ENCODE measurements at places on chromosomes 3 and 15. TPM values are rescaled to one million over a fixed set of nuclear protein-coding genes. Genes with fewer than 3 reads are reported as not detected.
A peak's percentile ranks its signal among the peaks of the same experiment; 100 is the strongest.

GCNT3 gene
- not detected for polyA plus RNA-seq

MYLK gene
- 0.51 TPM for polyA plus RNA-seq

- no peak for DNase-seq
- no peaks in the 10 kb centered on the region for H3K4me1 ChIP-seq
- H3K27me3 ChIP-seq: no peaks in the 10 kb centered on the region
Observed at GRCh38 chr3:51817375-51817774, 38.3 kb upstream of the IQCF6 start.

- no peak for DNase-seq
- H3K36me3 ChIP-seq: no peaks in the 10 kb centered on the region
- no peaks in the 10 kb centered on the region for H3K27me3 ChIP-seq
- H3K27ac ChIP-seq: no peak overlapping the region
- H3K4me3 ChIP-seq: no peak overlapping the region
- peaks cover 78% of the 10 kb centered on the region for H3K4me1 ChIP-seq
Observed at GRCh38 chr15:31258260-31258659, 68.4 kb upstream of the KLF13 start.

- no peaks in the 10 kb centered on the region for H3K36me3 ChIP-seq
- no peaks in the 10 kb centered on the region for H3K4me1 ChIP-seq
- DNase-seq: no peak
- no peak overlapping the region for H3K4me3 ChIP-seq
- H3K27ac ChIP-seq: no peak overlapping the region
Observed at GRCh38 chr3:87398168-87398801, 121.9 kb upstream of the POU1F1 start.

GRCh38 chr3:52480768-52481715, 14.1 kb upstream of the STAB1 start:
- no peak overlapping the region for H3K27ac ChIP-seq
- H3K4me3 ChIP-seq: no peak overlapping the region
- no peaks in the 10 kb centered on the region for H3K27me3 ChIP-seq

DNA sequence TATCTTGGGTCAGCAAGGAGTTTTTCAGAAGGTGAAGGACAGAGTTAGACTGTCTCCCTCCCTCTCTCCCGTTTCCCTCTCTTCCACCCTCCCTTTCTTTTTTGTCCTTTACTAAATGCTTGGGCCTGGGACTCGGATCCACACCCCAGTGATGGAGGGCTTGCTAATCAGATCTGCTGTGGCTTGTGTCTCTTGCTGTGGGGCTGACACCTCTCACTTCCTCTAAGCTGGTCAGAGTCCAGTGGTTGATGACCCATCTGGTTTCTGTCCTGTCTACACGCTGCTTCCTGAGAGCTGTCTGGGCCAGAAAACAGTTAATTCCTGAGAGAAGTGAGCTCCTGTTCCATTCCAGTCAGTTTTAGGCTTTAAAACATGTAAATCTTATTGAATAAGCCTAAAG, 849 bp downstream of the TRAK1 start:
- H3K27me3 ChIP-seq: no peaks in the 10 kb centered on the region
- no peak for DNase-seq
- no peak overlapping the region for H3K4me3 ChIP-seq
- no peak overlapping the region for H3K27ac ChIP-seq
- H3K4me1 ChIP-seq: no peaks in the 10 kb centered on the region

DNA sequence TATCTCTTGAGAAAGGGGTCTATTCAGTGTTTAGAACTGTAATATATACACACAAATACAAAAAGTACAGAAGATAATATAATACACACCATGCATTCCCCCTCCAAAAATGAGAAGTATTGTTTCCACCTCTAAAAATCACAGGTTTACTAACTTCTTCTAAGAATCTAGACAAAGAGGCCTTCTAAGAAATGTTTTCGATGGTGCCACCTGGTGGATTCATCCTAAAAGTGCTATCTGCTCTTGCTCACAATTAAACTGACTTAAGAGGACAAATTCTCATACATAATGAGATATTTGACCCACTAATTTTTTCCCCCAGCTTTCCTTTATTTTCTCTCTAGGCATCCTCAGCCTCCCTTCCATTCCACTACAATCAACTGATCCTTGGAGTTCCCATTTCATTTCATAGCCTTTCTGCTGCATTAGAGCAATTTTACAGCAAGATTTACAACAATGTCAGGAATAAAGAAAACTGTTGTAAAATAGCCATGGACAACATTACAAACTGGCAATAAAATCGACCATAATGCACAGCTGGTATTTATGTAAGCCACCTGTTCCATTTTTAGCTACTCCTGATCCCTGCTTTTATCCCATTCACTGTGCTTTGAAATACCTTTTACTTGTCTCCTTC, 124.6 kb downstream of the ARRDC4 start:
- no peaks in the 10 kb centered on the region for H3K27me3 ChIP-seq
- H3K27ac ChIP-seq: no peak overlapping the region
- no peak overlapping the region for H3K4me3 ChIP-seq
- DNase-seq: peak; percentile 39
- no peaks in the 10 kb centered on the region for H3K4me1 ChIP-seq

Measured in CD14-positive monocyte (primary cell).